ENCODE measurements at places on chromosomes 4 and X.

GRCh38 chr4:7412554-7412912, 22.2 kb downstream of the PSAPL1 start:
- DNase-seq: no peak

GRCh38 chr4:152359208-152360044, 176.5 kb downstream of the FBXW7 start:
- DNase-seq: no peak

DNA sequence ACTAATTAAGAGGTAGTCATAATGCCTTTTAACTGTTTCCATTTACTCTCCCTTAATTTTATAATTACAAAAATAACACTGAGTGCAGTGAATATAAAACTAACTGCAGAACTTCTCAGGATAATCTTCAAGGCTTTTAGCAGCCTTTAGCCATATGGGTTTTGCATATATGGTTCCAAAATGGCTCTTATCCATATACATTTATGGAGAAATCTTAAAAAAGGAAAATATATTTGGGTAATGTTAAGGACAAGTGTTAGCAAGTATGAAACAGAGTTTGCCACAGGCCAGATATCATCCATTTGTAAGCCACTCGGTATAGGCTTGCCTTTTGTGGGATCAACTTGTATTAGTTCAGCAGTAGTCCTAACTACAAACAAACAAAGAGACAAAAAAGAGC, 423.4 kb downstream of the PDHA2 start:
- DNase-seq: no peak

GRCh38 chrX:24347881-24348280, 12.6 kb upstream of the SUPT20HL1 start:
- no peak for DNase-seq

- DNase-seq: no peak
These were observed 114.9 kb upstream of the FAM9B start for GRCh38 chrX:9148615-9149399.

- no peak for DNase-seq
These were observed 368.5 kb upstream of the GRID2 start for GRCh38 chr4:91935217-91935616.

GRCh38 chrX:47316276-47317025, 53.9 kb upstream of the ZNF157 start:
- peak; percentile 23 for DNase-seq

DNA sequence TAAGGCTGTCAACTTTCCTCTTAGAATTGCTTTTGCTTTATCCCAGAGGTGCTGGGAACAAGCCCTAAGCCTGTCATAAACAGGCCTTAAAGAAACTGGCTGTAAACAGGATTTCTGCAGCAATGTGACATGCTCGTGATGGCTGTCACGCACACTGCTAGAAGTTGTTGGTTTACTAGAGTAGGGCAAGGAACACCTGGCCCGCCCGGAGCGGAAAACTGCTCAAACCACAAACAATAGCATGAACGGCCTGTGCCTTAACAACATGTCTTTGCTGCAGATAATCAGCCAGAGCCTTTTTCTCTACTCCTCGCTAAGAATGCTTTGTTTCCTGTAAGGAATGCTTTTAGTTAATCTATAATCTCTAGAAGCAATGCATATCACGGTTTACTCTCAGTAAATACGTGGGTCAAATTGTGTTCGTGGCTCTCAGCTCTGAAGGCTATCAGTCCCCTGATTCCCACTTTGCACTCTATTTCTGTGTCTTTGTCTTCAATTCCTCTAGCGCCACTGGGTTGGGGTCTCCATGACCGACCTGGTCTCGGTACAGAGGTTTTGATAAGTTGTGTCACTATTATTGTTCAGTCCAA, 318.3 kb downstream of the GLUD2 start:
- no peak for DNase-seq

GRCh38 chr4:92254767-92255442, 48.9 kb upstream of the GRID2 start:
- DNase-seq: no peak

GRCh38 chrX:103549916-103550315, 30.6 kb upstream of the RAB40A start:
- DNase-seq: no peak

DNA sequence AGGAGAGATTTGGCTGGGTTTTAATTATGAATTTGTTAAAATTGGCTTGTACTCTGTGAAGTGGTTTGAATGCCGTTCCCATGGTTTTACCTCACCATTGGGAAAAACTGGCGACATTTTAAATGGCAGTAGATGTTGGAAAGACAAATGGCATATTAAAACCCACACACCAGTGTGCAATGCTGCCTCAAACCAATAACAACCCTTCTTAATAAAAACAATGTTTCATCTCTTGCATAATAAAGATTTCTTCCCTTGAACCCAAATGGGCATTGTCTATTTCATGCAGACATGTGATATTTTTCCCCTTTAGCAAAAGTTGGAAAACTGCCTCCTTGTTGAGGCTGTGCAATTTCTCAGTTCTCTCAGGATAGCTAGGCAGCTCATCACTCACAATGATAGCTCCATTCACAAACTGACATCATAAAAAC, 33.7 kb downstream of the GABRB1 start:
- DNase-seq: no peak

DNA sequence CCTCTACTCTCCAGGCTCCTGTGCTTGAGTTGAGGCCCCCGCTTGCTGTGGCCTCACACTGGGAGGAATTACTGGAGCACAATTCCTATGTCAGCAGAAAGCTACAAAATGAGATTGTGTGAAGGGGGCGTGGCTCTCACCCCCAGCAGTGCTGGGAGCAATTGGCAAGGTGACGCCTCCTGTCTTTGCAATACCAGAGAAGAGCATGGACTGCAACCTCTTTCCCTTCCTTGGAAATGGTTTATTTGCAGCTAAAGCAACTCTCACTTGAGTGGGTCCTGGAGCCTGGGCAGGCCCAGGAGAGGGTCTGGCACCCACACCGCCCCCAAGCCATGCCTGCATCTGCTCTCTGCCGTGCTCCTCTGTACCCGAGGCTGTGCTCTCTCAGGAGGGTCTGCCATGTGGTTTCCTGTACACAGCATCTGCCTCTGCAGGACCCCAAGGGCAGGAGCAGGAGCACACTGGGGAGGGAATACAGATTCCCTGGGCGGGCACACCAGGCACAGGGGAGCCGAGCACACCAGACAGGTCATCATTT, 32.9 kb upstream of the HGFAC start:
- no peak for DNase-seq

DNA sequence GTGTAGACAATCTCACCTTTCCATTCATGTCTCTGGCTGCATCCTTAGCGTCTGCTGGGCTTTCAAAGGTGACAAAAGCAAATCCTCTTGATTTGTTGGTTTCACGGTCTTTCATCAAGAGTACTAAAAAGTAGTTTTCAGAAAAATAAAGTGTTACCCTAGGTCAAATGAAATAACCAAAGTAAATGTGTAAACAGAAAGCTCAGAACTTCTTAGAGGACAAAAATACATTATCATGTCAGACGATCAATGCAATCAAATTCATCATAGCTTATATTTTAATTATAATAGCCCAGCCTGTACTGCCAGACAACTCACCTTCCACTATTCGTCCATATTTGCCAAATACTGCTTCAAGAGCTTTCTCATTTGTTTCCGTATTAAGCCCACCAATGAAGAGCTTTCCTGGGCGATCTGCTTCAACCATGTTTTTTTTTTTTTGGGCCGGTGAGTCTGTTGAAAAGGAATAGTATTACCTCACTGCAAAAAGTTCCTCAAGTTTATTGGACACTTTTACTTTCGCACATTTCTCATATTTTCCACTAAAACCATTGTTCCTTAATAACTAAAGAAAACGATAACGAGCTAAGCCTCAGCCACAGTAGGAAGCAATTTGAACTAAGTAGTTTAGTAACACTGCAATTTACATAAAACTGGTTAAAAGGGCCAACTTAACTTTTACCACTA, 1.4 kb downstream of the RBMX start:
- DNase-seq: no peak

- DNase-seq: no peak
These were observed 123.7 kb upstream of the MAP3K15 start for GRCh38 chrX:19639056-19639455.

- DNase-seq: no peak
These were observed 10.7 kb downstream of the PWWP3B start for GRCh38 chrX:106178826-106179225.

GRCh38 chr4:123976819-123977218, 580.2 kb downstream of the SPRY1 start:
- no peak for DNase-seq

- no peak for DNase-seq
These were observed 17.8 kb downstream of the SCD5 start for GRCh38 chr4:82780752-82781231.

- no peak for DNase-seq
These were observed 91.5 kb upstream of the GALNT7 start for GRCh38 chr4:173076903-173077634.

GRCh38 chr4:8006471-8006870, 66.8 kb upstream of the AFAP1 start:
- DNase-seq: no peak

- no peak for DNase-seq
These were observed 168.6 kb upstream of the PGRMC2 start for GRCh38 chr4:128456171-128456570.

DNA sequence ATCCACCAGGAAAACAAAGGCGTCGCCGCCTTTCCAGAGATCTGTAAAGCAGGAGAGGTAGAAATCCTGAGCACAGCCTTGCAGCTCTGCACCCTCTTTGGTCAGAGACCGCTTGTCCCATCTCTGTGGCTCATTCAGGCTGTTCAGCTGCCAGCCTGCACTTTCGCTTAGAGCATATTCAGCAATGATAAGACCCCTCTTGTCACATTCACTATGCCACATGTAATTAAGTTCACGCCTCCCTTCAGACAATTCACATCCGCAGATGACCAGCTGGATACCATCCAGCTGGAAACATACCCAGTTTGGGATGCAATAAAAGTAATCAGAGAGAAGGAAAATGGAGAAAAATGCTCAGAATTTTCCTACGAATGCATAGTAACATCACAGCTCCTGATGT, 335.4 kb downstream of the UNC5C start:
- DNase-seq: no peak

DNA sequence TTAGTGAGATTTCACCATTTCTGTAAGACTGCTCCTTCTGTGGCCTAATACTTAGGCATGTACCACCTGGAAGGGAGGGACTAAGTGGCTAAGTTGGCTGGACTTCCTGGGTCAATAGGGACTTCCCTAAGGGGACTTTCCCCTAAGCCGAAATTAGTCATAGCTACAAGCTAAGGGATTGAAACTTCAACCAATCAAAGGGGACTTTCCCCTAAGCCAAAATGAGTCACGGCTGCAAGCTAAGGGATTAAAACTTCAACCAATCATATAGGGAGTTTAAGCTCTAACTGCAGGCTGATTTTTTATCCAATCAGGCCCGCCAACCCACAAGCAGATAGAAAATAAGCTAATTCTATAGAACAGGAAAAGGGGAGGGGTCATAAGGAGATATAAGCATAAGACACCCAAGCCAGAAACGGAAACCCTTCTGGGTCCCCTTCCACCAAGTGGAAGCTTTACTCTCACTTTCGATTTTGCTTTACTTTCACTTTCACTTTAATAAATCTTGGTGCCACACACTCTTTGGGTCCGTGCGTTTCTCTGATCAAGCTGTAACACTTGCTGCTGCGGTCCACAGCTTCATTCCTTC, 382.8 kb downstream of the KLHL4 start:
- no peak for DNase-seq

GRCh38 chrX:13397878-13398818, 78.3 kb upstream of the ATXN3L start:
- no peak for DNase-seq

DNA sequence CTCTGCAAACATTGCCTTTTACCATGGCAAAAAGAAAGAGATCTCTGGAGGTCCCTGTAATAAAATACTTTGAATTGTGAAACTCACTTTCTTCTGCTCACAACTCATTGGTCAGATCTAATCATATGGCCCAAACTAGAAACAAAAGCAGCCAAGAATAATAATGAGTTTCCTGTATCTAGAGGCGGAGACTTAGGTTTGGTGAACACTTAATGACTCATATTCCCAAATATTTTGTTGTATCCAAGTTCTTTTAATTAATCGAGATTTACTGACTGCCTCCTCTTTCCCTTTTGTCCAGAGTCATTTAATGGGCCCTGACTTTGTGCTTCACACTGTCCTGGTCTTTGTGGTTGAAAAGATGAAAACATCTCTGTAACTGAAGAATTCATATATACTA, 190.6 kb downstream of the CCSER1 start:
- DNase-seq: no peak

DNA sequence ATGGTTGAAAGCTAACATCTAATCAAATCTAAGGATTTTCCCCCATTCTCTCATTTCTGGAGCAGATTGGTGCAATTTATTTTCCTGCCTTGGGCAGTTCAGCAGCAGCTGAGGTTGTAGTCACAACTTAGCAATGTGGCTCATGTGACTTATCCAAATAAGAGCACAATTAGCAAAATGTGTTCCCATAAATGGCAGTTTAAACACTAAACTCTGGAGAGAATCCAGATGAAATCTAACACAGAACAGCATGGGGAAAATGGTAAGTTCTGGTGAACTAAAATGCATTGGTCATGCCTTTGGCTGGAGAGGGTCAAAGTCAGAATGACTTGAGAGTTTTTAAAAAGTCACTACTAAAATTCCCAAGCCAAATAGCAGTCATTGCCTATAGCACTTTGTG, 422.6 kb upstream of the DIPK2B start:
- no peak for DNase-seq

GRCh38 chrX:40018041-40018440, 79.7 kb downstream of the BCOR start:
- DNase-seq: no peak

DNA sequence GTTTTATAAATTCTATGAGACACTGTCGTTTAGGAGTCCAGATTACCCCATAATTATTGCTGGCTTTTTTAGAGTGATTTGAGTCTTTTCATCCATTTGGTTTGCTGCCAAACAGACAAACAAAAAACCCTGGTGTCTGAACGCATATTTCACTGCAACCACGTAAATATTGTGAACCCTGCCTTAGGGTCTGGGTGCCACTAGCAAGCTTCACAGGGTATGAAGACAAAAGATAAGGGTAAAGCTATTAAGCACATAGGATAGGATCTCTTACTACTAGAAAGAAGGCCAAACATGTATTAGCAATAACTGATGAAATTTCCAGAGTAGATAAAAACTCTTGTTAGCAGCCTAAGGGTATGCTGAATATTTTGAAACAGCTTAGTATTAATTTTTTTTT, 143.3 kb downstream of the BANK1 start:
- DNase-seq: no peak

DNA sequence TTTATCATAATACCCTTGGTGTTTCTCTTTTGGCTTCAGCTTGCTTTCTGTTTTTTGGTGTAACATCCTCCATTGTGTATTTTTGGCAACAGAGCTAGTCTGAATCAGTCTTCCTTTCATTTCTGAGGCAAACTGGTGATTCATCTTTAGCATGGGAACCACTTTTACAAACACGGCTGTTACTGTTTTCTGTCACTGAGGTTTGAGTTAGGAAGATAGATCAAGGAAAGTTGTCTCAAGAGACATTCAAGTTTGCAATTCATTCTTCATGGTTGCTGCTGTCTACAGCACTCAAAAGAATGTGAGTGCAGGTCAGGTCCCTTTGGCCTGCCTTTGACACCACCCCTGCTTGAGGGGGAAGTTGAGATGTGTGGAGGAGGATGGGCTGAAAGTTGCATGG, 36.3 kb downstream of the IL21 start:
- DNase-seq: no peak

GRCh38 chrX:3129256-3129655, 88.0 kb downstream of the ARSF start:
- no peak for DNase-seq

- no peak for DNase-seq
These were observed 112.9 kb downstream of the IRF2 start for GRCh38 chr4:184361443-184361842.

GRCh38 chr4:94127707-94128328, 79.8 kb upstream of the SMARCAD1 start:
- no peak for DNase-seq
